NCI-H510A (cell line): ENCODE measurements at places on chromosomes 2 and 18.
A peak's percentile ranks its signal among the peaks of the same experiment; 100 is the strongest.

DNA sequence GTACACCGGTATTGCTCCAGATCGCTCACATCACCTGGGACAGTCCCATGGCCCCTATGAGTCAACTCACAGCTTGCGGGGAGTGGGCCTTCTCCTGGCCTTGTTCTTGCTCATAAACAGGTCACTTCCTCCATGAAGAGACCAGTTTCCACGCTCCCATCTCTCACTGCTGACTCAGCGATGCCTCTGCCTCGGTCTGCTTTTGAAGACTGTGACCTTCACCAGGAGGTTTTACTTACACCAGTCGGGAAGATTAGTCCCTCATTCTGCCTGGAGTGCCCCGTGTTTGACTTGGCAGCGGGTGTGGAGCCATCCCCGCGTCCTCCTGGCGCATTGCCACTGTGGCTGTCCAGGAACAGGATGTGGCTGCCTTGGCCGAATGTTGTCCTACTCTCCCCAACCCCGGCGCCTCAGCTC is 159.8 kb downstream of the RHBDD1 start:
- DNase-seq: no peak

- DNase-seq: no peak
Measured at GRCh38 chr2:43303889-43304288, 77.5 kb upstream of the ZFP36L2 start.

DNA sequence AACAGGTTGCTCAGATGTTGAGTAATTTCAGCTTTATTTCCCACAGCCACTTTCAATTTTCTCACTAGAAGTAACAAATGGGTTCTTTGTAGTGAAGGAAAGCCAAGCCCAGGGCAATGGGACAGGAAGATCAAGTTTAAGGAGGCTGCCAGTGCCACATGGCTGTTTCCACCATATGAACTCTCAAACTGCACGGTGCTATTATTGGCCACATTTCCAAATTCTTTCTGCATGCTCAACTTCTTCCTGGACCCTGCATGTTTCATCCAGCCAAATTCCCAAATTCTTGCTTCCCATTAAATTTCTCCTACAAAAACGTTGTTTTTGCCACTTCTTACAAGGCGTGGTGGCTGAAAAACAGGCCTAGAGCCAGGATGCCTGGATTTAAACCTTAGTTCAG is 193.3 kb upstream of the SPHKAP start:
- no peak for DNase-seq

DNA sequence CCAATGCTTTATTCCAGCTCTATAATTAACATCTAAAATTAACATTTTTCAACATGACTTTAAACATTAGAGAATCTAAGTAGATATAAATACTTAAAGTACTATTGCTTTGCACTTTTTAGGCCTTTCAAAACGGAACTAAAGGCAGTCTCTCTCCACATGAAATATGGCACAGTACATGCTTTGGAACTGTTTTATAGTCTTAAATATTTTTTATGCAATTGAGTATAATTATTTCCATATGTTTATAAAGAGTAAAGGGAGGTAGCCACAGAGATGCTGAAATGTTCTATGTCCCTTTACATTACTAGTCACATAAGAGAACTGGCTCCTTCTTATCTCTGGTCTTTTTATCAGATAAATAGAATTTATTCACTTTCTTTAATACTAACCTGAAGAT is 674.0 kb downstream of the PLCL1 start:
- no peak for DNase-seq

- no peak for DNase-seq
Measured at GRCh38 chr2:216507220-216508160, 8.8 kb downstream of the RPL37A start.

- DNase-seq: no peak
Measured at GRCh38 chr2:53765767-53766166, 1.8 kb upstream of the CHAC2 start.

DNA sequence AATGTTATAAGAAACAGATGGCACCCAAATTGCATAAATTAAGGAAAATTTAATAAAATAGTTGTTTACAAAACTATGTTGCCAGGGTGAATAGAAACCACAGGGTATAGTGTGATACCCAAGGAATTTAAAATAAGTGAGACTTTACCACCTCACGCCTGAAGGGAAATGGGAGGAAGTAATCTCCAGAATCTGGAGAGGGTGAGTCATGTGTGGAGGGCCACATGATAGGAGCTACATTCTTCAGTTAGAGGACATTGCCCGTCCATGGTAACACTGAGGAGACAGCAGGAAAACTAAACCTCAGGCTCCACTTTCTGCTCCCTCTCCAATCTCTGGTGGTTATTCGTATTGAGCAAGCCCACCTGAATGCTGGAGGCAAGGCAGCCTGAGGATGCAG is 97.2 kb upstream of the NXPH2 start:
- no peak for DNase-seq

DNA sequence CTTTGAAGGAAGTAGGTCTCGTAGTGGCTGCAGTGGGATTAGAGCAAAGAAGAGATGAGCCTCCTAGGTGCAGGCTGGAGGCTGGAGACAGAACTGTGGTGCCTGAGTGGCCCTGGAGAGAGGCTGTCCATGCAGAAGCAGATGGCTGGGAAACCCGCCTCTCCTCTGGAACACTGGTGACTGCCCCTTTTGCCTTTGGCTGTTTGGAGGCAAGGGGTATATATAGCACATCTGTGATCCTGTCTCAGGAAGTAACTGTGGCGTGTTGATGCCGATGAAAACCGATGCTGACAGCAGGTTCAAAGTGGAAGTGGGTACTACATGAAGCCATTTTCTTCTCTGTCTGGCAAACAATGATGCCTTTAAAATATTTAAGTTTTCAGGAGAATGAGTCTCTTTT is 43.5 kb downstream of the SLC9A2 start:
- no peak for DNase-seq

GRCh38 chr2:110740747-110741349 is 8.5 kb downstream of the ACOXL start:
- no peak for DNase-seq

- no peak for DNase-seq
Measured at GRCh38 chr18:48673853-48674721, 135.3 kb downstream of the CTIF start.

- no peak for DNase-seq
Measured at GRCh38 chr2:135926605-135927004, 50.4 kb upstream of the MCM6 start.

DNA sequence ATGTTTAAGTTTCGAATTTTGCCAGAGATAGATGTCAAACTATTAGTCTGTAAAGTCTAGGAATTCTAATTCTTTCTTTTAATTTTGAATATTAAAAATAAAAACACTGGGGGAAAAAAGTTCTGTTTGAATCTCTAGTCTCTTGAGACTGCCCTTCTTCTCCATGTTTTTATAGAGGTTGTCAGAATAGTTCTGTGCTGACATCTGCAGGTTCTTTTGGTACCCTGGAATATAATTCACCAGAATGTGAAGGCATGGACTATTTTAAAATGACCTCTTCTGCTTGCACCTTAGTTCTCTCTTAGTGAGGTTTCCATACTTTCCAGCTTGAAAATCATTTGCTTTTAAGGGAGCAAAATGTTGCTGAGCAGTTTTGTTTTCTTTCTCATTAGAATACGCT is 121.0 kb upstream of the MSTN start:
- no peak for DNase-seq

DNA sequence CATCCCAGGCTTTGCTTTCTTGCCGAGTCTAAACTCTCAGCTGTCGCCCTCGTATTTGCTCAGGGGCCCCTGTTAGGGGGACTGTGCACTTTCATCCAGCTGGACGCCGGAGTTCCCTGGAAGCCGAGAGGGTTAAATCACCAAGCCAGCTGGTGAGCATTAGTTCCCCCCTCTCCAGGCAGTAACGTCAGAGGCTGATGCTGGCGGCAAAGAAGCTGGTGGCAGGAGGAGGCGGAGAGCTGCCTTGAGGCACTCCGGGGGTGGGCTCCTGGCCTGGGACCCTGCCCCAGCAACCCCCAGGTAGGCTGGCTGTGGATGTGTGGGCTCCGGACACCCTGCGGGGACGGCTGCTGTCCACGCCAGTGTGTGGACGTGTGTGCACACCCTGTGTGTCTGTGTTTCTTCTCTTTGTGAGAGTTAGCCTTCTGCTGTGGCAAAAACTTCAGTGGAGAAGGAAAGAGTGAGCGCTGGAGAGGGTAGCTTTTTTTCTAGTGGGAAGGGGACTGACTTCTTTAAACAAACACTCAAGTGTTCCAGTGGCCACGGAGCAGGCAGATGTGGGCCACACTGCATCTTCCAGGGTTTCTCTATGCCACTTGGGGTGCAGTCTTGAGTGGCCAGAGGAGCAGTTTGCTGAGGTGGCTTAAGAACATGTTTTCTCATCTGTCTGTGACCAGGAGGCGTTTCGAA is 84.7 kb downstream of the GLI2 start:
- peak; percentile 30 for DNase-seq

- no peak for DNase-seq
Measured at GRCh38 chr2:20815216-20815615, 7.7 kb downstream of the LDAH start.

GRCh38 chr2:197878792-197879191 is 74.4 kb downstream of the PLCL1 start:
- no peak for DNase-seq

- DNase-seq: no peak
Measured at GRCh38 chr18:21762181-21762772, 21.7 kb downstream of the MIB1 start.

- DNase-seq: no peak
Measured at GRCh38 chr2:110871637-110872036, 139.3 kb downstream of the ACOXL start.

DNA sequence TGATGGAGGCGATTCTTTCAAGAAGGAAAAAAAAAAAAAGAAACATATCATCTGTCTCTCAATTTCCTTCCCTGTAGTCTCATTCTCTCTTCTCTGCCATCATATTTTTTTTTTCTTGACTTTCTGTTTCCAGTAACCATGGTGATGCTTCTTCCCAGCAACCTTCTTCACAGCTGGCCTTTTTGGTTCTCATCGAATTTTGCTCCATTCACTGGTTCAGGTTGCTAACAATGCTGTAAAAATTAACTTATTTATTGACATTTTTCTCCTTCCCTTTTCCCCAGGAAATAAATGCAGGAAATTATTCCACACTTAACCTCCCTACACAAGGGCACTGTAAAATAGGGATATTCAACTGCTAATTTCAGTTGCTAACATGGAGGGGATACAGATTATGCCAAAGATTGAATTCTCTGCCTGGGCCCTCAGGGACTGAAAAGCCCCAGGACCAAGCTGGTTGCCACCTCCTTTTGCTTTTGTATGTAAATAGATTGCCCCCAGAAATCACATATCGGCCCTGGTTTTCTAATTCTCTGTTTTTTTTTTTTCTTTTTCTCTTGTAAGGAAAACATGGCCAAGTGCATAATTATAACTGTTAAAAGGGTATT is 154.7 kb downstream of the MAP2 start:
- DNase-seq: no peak

DNA sequence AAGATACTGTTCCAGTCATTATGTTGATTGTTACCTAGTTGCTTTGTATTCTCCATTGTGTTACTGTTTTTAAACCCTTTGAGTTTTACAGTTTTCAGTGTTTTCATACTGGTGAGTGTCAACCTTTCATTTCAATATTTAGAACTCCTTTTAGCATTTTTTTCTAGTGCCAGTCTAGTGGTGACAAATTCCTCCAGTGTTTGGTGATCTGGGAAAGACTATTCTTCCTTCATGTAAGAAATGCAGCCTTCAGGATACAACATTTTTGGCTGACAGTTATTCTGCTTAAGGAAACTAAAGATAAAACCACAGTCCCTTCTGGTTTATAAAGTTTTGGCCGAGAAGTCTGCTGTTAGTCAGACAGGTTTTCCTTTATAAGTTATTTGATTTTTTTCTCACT is 143.8 kb downstream of the ETAA1 start:
- DNase-seq: no peak

- no peak for DNase-seq
Measured at GRCh38 chr2:190589008-190589407, 54.5 kb upstream of the NEMP2 start.

GRCh38 chr2:66534461-66534860 is 99.5 kb downstream of the MEIS1 start:
- DNase-seq: no peak

DNA sequence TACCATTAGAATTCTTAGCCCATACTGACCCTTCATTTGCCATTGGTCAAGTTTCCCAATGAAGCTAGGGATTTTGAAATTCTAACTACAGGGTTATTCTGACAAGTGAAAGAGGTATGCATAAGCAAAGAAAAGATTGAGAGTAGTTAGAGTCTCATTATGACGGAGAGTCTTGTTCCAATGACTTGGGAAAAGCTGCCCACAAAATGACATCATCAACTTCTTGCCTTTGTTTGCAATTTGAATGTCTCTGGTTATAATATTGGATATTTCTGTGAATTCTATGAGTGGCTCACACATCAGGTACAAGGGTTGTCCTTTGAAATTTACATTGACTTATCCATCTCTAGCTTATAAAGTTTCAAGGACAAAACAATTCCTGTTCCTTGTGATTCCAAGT is 772.2 kb downstream of the TRIB2 start:
- no peak for DNase-seq

DNA sequence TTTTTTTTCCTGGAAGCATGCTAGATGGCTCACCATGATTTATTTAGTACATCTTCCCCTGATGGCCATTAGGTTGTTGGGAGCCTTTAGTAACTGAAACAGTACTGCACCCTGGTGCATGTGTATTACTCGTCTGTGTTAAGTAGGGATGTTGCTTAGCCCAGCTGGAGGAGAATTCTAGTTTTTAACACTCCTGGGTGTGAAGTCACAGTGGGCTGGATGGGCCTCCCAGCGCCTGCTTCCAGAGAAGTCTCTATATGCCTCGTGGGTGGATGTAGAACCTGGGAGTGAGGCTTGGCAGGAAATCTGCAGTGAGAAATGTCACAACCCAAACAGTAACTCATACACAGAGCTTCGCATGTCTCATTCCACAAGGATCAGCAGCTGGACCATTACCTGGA is 28.9 kb upstream of the NT5DC4 start:
- DNase-seq: no peak

- DNase-seq: no peak
Measured at GRCh38 chr2:74877781-74878433, 44.0 kb downstream of the HK2 start.

- no peak for DNase-seq
Measured at GRCh38 chr2:124316881-124317605, 292.0 kb downstream of the CNTNAP5 start.

DNA sequence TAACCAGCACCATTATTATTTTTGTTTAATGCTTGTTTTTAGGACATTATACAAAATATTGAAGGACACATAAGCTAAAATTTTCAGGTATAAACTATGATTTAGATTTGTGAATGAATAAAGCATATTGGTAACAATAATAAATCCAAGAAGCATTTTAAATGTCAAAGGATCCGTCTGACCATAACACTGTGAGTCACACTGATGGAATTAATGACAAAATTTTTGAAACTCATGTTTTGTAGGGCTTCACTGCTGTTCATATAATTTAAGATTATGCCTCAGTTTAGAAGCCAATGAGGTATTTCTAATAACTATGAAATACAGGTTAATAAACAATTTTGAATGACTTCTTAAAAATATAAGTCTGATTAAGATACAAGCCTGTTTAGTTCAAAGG is 124.6 kb downstream of the TMEFF2 start:
- no peak for DNase-seq
